ENCODE measurements at places on chromosomes 6 and 20.
A peak's percentile ranks its signal among the peaks of the same experiment; 100 is the strongest.

DNA sequence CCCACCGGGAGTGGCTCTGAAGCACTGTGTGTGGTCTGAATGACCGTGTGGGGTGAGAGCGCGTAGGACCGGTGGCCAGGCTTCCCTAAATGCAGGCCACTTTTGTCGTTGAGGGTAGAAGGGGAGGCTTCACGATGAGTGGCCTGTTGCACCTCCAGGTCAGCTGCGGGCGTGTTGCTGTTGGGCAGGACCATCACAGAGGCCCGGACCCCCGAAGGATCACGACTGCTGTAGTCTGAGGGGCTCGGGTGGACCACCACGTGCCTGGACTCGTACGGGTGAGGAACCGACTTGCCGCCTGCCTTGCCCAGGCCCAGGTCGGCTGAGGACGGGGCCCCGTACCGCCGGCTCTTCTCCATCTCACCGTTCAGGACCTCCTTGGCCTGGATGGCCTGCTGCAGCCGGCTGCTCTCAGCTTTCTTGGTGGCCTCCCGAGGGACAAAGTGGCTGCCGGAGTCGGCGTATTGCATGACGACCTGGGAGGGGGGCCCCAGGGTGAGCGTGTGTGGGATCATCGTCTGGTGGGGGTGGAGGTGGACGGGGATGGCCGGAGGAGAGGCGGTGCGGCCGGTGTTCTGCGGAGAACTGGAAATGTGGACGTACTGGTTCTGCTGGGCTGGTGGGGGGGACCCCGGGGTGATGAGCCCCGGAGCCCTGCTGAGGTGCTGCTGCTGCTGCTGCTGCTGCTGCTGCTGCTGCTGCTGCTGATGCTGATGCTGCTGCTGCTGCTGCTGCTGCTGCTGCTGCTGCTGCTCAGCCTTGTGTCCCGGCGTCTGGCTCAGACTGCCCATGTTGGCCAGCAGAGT lies 88.8 kb downstream of the GMPR start:
- no peak for DNase-seq

GRCh38 chr6:158165919-158166416 lies 2.1 kb downstream of the SERAC1 start:
- no peak for DNase-seq

- DNase-seq: no peak
These were observed 127.1 kb downstream of the JARID2 start for GRCh38 chr6:15372932-15373331.

- no peak for DNase-seq
These were observed 826.6 kb downstream of the MAFB start for GRCh38 chr20:39862470-39862891.

DNA sequence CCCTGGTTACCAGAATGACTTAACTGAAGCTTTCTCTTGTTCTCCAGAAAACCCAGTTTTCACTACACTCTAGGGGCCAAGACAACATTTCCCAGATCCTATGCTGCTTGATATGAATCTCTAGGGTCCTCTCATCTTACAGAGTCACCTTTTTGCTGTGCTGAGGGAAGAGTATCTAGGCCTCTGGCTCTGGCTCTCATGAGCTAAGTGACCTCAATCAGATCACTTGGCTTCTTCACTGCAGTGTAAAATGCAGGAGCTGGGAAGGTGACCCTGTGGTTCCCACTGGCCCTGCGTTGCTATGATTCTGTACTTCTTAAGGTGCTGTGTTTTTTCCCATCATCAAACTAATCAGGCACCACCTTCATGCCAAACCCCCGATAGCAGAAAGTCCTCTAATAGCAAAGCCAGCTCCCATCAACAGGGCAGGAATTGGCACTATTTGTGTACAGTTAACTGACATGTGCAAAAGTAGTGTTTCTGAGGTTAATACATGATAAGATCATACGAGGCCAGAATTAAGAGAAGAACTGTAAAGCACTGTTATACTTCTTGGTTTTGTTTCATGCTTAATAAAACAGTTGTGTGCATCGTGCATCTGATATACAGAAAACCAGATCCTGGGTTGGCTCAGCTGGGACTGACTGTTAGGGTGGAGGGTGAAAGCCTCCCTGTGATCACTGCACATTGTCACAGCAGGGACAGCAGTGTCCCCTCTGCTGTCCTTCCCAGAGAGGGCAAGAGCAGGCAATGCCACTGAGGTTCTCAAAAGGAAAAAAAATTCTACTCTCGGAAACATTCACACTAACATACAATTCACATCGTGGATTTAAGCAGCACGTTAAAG lies 46.7 kb downstream of the CNKSR3 start:
- no peak for DNase-seq

DNA sequence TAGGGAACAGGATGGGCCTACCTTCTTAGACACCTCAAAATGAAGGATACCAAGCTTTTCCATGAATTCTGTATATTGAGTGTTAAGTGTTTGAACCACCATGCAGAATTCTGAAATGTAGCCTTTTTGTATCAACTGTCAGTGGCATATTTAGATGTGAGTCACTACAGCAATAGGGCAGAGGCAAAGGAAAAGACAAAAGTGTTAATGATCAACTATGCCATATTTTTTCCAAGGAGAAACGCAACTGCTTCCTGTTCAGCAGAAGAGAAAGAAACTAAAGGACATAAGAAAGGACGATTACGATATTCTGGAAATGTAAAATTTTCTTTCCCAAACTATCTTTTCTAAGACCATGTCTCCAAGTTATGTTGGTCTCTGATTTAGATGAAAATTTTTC lies 104.6 kb upstream of the RSPO3 start:
- DNase-seq: no peak

DNA sequence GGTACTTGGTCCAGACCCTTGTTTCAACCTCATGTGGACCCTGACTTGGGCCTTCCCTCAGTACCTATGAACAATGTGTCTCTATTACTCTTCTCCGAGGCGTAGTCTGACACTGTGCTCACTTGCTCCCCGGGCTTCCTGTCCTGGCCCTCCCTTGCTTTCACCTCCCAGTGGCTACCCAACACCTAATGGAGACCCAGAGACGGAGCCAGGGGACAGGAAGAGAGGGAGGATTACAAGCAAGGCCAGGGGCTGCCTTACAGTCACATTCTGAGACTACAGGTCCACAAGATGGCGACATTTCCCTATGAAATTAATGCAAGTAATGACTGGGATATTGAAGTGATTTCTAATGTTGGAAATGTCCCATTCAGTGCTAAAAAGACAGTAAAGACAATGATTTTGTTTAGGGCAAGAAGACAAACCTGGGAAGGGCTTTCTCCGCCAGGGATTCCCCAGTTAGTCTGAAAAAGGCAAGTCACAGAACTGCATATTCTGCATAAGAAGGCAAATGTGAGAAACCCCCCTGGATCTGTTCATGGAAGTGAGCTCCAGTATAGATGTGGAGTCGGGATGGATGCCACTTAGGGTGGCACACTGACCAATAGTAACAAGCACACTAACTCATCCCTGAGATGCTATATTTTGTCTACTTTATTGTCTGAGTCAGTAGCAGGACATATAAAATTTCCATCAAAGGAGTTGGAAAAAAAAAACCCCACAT lies 44.0 kb upstream of the ZBTB24 start:
- peak; percentile 41 for DNase-seq

GRCh38 chr20:5316188-5317158 lies at the start of gene PROKR2:
Gene PROKR2, minus strand, starts transcription at chr20:5316954. Its CDS starts 2,585 bp downstream, at chr20:5314369.
- DNase-seq: peak; percentile 41

- DNase-seq: no peak
These were observed 1.0 kb downstream of the IGF2R start for GRCh38 chr6:159969921-159970320.
